CD4-positive, alpha-beta T cell (primary cell): ENCODE measurements at places on chromosomes 7 and 10.

GRCh38 chr10:6592080-6592479 lies 12.0 kb upstream of the PRKCQ start:
- H3K27ac ChIP-seq = peak overlapping the region; percentile 83
- H3K27me3 ChIP-seq = no peaks in the 10 kb centered on the region
- DNase-seq = no peak
- peaks cover 46% of the 10 kb centered on the region for H3K36me3 ChIP-seq
- peaks cover 59% of the 10 kb centered on the region for H3K4me1 ChIP-seq

GRCh38 chr10:45058580-45058979 lies 57.9 kb downstream of the ZNF22 start:
- no peaks in the 10 kb centered on the region for H3K4me1 ChIP-seq
- H3K27me3 ChIP-seq = peaks cover 6% of the 10 kb centered on the region
- DNase-seq = no peak
- no peak overlapping the region for H3K4me3 ChIP-seq

- H3K27me3 ChIP-seq = no peaks in the 10 kb centered on the region
- H3K27ac ChIP-seq = no peak overlapping the region
- H3K4me3 ChIP-seq = no peak overlapping the region
These were observed 5.4 kb upstream of the NRF1 start for GRCh38 chr7:129605960-129606614.

- no peaks in the 10 kb centered on the region for H3K36me3 ChIP-seq
- H3K27me3 ChIP-seq = no peaks in the 10 kb centered on the region
- no peak overlapping the region for H3K27ac ChIP-seq
- no peak for DNase-seq
- no peaks in the 10 kb centered on the region for H3K4me1 ChIP-seq
- no peak overlapping the region for H3K4me3 ChIP-seq
These were observed 235.2 kb downstream of the DPP6 start for GRCh38 chr7:154287356-154287755.

GRCh38 chr7:111690364-111691111 lies 128.2 kb upstream of the IMMP2L start:
- H3K4me3 ChIP-seq = no peak overlapping the region
- H3K27ac ChIP-seq = no peak overlapping the region
- H3K4me1 ChIP-seq = no peaks in the 10 kb centered on the region
- H3K27me3 ChIP-seq = no peaks in the 10 kb centered on the region
- DNase-seq = no peak
- H3K36me3 ChIP-seq = no peaks in the 10 kb centered on the region

DNA sequence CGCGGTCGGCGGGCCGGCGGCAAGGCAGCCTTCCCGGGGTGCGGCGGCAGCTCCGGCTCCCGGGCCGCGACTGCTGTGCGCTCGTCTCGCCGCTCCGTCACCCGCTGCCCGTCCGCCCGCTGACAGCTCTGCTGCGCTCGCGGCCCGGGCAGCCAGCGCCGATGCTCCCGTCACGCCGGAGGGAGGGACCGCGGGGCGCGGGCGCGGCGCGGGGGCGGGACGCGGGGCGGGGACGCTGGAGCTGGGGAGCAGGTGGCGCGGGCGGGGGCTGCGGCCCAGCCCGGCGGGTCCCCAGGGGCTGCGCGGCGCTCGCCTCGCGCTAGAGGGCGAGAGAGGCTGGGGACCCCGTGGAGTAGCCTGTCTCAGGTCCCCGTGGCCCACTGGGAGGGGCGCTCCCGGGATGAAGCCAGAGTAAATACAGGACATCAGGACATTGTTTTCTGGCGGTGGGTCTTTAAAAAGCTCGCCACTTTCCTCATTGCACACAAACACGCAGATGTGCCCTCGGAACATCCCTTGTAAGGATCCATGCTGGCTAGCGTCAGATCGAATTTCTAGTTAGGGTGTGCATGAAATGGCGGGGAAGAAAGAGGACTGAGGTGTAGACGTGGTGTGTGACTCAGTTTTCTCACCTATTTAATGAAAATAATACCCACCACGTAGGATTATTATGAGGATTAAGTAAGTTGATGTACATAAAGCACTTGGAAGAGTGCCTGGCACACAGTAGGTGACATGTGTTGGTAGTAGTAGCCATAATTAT lies at the start of gene ELAPOR2:
TSS of gene ELAPOR2 (minus strand) at position 130 of the 763 bp plus-strand sequence. CDS start 141 bp downstream, outside the sequence.
- H3K4me1 ChIP-seq = peaks cover 12% of the 10 kb centered on the region
- H3K27ac ChIP-seq = no peak within 1 kb of the TSS
- H3K36me3 ChIP-seq = no peaks in the 10 kb centered on the region

- no peak overlapping the region for H3K4me3 ChIP-seq
- H3K36me3 ChIP-seq = no peaks in the 10 kb centered on the region
- no peak for DNase-seq
- peaks cover 5% of the 10 kb centered on the region for H3K4me1 ChIP-seq
These were observed 98.9 kb upstream of the WAC start for GRCh38 chr10:28434063-28434462.

- no peaks in the 10 kb centered on the region for H3K36me3 ChIP-seq
- DNase-seq = no peak
- no peaks in the 10 kb centered on the region for H3K27me3 ChIP-seq
- H3K4me1 ChIP-seq = peaks cover 9% of the 10 kb centered on the region
These were observed 120.8 kb downstream of the DNAJB6 start for GRCh38 chr7:157457355-157458253.

GRCh38 chr10:68963151-68963550 lies 7.2 kb downstream of the DDX21 start:
- H3K27ac ChIP-seq = no peak overlapping the region
- DNase-seq = no peak
- no peak overlapping the region for H3K4me3 ChIP-seq
- H3K36me3 ChIP-seq = peaks cover 85% of the 10 kb centered on the region
- H3K27me3 ChIP-seq = no peaks in the 10 kb centered on the region
- peaks cover 14% of the 10 kb centered on the region for H3K4me1 ChIP-seq

DNA sequence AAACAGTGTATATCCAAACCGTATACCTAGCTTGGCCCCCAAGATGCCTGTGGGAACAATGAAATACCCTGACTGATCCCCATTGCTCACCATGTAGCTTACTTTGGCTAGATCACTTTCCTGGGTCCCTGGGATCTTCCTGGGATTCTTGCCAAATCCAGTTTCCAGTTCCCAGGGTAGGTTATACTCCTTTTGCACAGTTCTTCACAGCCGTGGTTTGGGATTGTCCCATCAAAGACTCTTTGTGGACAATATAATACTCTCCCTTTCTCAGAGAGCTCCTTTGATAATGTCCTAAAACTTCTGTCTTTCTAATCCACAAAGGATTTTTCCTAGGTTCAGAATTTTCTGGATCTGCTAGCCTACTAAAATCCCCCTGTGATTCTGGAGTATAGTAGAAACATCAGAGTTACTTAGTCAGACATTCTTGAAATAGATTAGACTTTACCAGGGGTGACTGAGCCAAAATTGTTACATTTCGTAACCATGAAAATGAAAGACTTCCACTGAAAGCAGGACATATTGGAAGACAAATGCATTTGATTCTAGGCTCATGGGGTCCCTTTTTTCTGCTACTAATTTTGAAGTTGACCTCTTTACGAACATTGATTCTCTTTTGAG lies 388.3 kb upstream of the ETV1 start:
- H3K27ac ChIP-seq = no peak overlapping the region
- no peak for DNase-seq
- H3K4me3 ChIP-seq = no peak overlapping the region
- H3K4me1 ChIP-seq = no peaks in the 10 kb centered on the region

- H3K27ac ChIP-seq = no peak overlapping the region
- no peaks in the 10 kb centered on the region for H3K4me1 ChIP-seq
- no peak for DNase-seq
- H3K4me3 ChIP-seq = no peak overlapping the region
These were observed 614.7 kb upstream of the FOXK1 start for GRCh38 chr7:4067476-4067760.

DNA sequence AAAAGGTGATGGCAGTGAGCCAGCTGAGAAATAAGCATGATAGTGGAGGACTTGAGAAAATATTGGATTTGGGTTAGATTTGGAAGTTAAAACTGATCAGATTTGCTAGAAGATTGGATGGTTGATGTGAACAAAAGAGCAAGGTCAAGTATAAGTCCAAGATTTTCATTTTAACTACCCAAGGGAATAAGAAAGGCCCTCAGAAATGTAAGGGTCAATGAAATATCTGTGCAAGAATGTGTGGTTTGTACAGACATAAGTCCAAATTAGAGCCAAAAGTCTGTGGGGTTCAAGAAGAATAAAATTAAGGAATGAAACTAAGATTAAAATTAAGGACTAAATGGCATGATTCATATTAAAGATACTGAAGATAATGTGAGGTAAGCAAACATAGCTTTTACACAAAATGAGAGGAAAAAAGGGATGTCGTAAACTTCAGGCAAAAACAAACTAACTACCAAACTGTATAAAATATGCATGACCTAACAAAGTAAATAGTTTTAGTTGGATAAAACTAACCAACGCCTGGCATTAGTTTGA lies 78.4 kb upstream of the CACNA2D1 start:
- H3K36me3 ChIP-seq = no peaks in the 10 kb centered on the region
- no peaks in the 10 kb centered on the region for H3K27me3 ChIP-seq
- H3K4me1 ChIP-seq = no peaks in the 10 kb centered on the region
- no peak for DNase-seq
- H3K4me3 ChIP-seq = no peak overlapping the region
- H3K27ac ChIP-seq = no peak overlapping the region

- no peak for DNase-seq
- H3K36me3 ChIP-seq = no peaks in the 10 kb centered on the region
- H3K4me1 ChIP-seq = peaks cover 2% of the 10 kb centered on the region
- H3K27me3 ChIP-seq = no peaks in the 10 kb centered on the region
These were observed 21.2 kb downstream of the PALD1 start for GRCh38 chr10:70499836-70500167.

- DNase-seq = no peak
- H3K27me3 ChIP-seq = no peaks in the 10 kb centered on the region
- H3K36me3 ChIP-seq = no peaks in the 10 kb centered on the region
- no peaks in the 10 kb centered on the region for H3K4me1 ChIP-seq
- H3K27ac ChIP-seq = no peak overlapping the region
- H3K4me3 ChIP-seq = no peak overlapping the region
These were observed 27.2 kb upstream of the ATP6V0A4 start for GRCh38 chr7:138825049-138825721.

- DNase-seq = no peak
- peaks cover 16% of the 10 kb centered on the region for H3K4me1 ChIP-seq
- no peak overlapping the region for H3K27ac ChIP-seq
- no peak overlapping the region for H3K4me3 ChIP-seq
- no peaks in the 10 kb centered on the region for H3K27me3 ChIP-seq
These were observed 3.3 kb downstream of the GRB10 start for GRCh38 chr7:50779427-50779826.

GRCh38 chr10:102225646-102226541 lies at the start of gene ELOVL3:
ELOVL3 (plus strand) TSS chr10:102226299; CDS start chr10:102226549, 250 bp downstream.
- peak; percentile 73 for DNase-seq
- H3K27ac ChIP-seq = no peak within 1 kb of the TSS
- peaks cover 28% of the 10 kb centered on the region for H3K4me1 ChIP-seq

DNA sequence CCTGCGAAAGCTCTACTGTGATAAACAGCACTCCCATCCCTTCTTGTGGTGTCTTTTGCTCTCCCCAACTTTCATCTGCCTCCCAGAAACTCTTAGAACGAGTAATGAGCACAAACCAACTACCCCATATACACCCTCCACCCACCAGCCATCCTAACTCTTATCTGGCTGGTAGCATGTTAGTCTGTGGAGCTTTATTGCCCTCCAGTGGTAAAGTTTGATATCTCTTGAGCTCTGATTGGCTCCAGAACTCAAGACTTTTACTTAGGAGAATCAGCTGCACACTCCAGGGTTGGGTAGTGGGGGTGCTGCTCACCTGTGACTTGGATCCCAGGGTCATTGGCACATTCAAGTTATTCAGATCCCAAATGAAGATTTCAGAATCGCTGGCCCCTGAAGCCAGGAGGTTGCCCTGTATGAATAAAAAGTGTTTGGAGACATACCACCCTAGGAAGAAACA lies 10.9 kb downstream of the SEC31B start:
- no peaks in the 10 kb centered on the region for H3K27me3 ChIP-seq
- peak overlapping the region; percentile 36 for H3K27ac ChIP-seq
- H3K4me3 ChIP-seq = peak overlapping the region; percentile 2
- DNase-seq = peak; percentile 35
- H3K4me1 ChIP-seq = peaks cover 48% of the 10 kb centered on the region
- H3K36me3 ChIP-seq = peaks cover 32% of the 10 kb centered on the region

DNA sequence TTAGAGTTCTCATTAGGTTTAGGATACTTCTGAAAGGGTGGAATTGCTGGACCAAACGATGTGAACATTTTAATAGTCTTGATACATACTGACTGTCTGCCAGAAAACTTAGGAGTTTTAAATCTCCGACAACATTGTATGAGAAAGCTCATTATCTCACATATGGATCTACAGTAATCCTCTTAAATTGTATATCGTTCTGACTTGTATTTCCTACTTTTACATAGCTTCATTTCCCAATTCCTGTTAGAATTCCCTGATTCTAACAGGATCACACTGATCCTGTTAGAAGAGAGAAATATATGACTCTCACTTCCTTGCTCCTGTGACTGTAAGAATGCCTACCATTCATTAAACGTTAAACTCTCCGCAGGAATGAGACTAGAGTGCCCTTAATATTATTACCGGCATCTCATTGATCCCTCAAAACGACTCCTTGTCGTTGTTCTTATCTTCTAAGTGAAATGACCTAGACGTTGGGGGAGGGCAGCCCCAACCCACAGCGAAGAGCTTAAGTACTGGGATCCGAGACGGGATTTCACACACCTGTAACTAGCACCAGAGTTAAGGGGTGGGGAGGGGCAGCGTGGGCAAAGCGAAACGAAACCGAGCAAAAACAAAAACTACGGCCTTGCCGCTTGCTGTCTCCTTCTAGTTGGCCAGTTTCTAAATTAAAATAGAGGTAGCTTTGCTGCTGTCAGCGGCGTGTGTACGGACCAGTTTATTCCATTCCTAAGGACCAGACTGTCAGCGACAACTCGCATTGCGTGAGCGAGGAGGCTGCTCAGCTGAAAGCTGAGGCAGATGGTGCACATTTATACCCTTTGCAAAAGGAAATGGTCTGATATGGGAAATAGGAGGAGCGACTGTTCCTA lies 678 bp upstream of the TMEM106B start:
- peaks cover 19% of the 10 kb centered on the region for H3K4me1 ChIP-seq
- no peaks in the 10 kb centered on the region for H3K27me3 ChIP-seq
- H3K27ac ChIP-seq = peak overlapping the region; percentile 98
- H3K4me3 ChIP-seq = peak overlapping the region; percentile 82

DNA sequence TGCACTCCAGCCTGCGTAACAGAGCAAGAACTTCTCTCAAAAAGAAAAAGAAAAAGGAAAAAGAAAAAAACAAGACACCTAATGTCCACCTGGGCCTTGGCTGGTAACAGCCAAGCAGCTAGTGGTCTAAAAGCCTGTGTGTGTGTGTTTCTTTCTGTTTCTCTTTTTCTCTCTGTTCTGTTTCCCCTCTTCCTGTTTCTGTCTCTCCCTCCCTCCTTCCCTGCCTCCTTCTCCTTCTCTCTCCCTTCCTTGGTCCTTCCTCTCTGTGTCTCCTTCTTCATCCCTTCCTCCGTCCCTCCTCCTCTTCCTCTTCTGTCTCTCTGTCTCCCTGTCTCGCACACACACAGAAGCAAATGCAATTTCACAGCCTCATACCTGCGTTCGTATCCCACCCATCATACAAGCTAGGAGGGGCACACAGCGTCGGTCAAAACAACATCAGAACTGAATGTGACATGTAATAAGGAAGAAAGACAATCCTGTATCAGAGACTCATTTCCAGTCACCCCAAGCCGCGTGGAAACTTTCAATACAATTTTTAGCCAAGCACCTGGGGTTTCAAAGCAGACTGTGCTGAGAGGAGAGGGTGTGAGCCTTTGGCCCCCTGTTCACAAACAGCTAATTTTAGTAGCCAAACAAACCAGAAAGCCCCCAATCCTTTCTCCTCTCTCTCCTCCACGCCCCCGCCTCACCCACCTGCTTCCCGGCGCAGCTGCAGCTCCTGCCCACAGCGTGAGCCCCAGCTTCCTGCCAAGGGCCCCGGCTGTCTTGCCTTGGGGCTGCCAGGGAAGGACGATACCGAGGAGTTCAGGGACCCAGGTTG lies 50.2 kb upstream of the GNA12 start:
- peaks cover 22% of the 10 kb centered on the region for H3K4me1 ChIP-seq
- peak; percentile 41 for DNase-seq
- no peaks in the 10 kb centered on the region for H3K27me3 ChIP-seq
